ENCODE measurements at places on chromosomes 3 and 15.

- DNase-seq, result no peak
Measured at GRCh38 chr3:109195815-109196214, 59.3 kb downstream of the C3orf85 start.

- no peak for DNase-seq
Measured at GRCh38 chr3:173676094-173676493, 278.6 kb downstream of the NLGN1 start.

GRCh38 chr3:111414531-111414930 lies 127.5 kb upstream of the CD96 start:
- DNase-seq, result no peak

DNA sequence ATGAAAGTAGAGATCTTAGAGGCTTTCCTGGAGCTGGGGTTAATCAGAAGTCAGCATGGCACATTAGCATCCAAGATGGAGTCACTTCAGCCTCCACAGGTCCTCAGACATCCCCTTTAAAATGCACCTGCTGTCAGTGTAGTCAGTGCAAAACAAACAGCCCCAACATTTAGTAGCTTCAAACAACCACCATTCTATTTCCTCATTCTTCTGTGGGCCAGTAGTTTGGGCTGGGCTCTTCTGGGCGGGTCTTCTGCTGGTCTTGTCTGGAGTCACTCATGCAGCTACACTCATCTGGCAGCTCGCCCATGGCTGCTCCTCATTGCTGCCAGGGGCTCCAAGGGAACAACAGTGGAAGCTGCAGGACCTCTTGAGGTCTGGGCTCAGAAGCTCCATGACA lies 99.9 kb downstream of the TLE3 start:
- DNase-seq, result no peak

DNA sequence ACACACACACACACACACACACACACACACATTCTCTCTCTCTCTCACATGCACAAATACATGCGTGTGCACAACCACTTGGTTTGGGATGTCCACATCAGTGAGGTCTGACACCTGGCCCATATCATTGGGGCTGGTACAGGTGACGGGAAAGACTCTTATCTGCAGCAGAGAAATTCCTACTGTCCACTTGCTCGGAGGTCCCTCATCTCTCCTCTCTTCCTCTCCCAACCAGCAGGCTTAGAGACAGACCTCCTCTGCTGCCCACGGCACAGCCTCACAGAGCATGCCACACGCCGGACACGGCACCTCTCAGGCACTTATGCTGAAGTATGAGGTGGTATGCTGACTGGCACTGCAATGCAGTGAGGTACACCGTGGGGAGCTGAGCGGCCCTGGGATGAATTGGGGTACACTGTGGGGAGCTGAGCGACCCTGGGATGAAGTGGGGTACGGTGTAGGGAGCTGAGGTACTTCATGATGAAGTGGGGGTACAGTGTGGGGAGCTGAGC lies 41.7 kb downstream of the MAGEF1 start:
- no peak for DNase-seq

GRCh38 chr15:84992157-84992944 lies 10.7 kb downstream of the PDE8A start:
- peak; percentile 61 for DNase-seq

GRCh38 chr3:71512544-71512943 lies 71.0 kb downstream of the FOXP1 start:
- peak; percentile 25 for DNase-seq
